ENCODE measurements at places on chromosomes 5 and 9.
A peak's percentile ranks its signal among the peaks of the same experiment; 100 is the strongest.

DNA sequence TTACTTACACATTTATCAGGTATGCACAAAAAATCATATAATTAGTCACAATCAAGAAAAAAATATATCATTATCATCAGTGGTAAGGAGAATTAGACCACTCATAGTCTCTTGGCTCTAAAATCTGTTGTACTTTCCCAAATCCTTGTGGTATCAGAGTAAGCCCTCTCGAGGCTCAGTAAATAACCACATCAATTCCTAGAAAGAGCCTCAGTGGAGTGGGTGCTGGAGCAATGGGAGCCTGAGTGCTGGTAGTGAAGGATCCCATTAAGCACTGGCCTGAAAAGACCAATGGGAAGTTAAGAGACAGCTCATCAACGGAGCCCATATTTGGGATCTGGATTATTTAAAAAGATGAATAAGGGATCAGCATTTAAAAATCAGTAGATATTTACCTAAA lies 130.3 kb upstream of the EFNA5 start:
- DNase-seq = no peak

GRCh38 chr5:114391321-114391720 lies 29.5 kb downstream of the KCNN2 start:
- no peak for DNase-seq

GRCh38 chr9:134398756-134399155 lies 72.5 kb downstream of the RXRA start:
- DNase-seq = no peak

GRCh38 chr9:137314561-137315560 lies 12.8 kb upstream of the NRARP start:
- DNase-seq = peak; percentile 28

GRCh38 chr9:68821911-68822310 lies 116.9 kb downstream of the PIP5K1B start:
- DNase-seq = no peak

DNA sequence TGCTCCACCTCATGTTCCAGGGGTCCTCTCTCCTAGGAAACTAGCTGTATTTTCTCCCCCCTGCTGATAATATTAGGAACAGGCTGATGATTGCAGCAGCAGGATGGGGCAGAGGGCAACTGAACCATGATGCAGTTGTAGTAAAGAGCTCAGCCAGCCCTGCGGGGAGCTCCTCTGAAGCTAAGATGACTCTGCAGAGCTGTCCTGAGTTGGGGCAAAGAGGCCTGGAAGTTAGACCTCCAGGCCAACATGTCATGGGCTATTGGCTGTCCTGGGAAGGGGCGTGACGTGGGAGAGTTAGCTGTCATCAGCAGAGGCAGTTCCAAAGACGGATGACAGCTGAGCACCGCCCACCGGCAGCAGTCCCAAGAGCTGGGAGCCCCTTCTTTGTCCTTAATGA lies 6.6 kb upstream of the FBP1 start:
- no peak for DNase-seq

DNA sequence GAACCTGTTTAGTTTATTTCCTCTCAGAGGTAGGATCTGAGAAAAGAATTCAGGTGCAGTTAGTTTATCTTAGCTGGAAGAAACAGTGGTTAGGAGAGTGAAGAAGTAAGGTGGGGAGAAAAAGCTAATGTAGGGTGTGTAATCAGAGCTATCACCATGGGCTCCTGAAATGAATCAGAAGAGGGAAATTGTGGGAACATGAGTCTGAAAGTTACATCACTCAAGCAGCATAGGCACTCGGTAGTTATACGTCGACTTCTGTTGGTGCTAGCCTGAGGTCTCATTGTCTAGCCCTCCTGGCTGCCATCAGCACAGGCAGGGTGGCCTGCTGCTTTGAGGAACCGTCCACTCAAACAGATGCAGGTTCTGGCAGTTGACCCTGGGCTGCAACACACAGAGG lies 56.7 kb upstream of the NPR3 start:
- no peak for DNase-seq

GRCh38 chr5:78277715-78278114 lies 16.8 kb downstream of the AP3B1 start:
- no peak for DNase-seq

DNA sequence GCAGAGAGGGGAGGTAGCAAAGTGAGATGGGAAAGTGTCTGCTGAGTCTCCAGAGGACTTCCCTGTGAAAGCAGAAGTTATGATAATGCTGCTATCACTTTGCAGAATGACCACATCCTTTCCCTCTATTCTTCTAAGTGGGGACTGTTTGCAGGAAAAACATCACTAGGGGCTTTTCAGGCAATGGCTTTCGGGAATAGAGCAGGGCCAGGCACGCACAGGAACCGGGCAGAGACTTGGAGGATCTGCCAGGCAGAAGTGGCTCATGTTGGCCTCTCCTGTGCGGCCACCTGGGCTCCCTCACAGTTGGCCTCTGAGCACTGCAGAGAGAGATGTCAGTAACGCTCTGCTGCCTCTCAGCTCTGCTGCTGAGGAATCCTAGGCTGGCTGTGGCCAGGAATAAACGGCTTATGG lies 214.7 kb downstream of the MAST4 start:
- DNase-seq = no peak

DNA sequence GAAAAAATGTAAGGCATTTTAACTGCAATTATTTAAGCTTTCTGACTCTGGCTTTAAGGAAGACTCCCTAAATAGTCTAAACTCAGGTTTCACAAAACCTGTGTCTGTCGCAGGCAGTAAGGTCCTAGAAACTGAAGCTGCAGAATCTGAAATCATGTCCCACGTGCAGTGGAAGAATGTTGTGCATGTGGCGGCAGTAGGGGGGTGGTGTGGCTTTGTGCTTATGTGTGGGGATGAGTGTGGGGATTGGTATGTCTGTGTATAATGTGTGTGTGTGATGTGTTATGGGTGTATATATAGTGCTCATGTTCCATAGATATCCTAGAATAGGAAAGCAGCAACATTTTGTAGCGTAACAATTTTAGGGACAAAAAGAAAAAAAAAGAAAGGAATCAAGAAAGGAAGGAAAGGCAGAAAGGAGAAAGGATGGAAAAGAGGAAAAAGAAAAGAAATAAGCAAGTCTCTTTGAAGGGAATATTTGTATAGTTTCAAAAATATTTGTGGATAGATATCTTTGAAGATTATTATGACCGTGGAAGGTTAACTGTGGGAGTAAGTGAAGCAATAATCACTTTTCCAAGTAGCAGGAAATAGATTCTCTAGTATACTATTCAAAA lies 6.6 kb downstream of the ANKDD1B start:
- no peak for DNase-seq

DNA sequence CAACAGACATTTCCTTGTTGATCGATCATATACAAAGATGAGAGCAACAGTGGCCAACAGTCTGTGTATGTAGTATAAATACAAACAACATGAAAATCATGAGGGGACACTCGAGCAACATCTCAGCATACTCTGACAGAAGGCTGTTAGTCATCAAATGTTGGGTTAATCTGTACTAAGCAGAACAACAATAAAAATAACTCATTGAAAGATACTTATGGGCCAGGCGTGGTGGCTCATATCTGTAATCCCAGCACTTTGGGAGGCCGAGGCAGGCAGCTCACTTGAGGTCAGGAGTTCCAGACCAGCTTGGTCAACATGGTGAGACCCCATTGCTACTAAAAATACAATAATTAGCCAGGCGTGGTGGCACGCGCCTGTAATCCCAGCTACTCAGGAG lies 67.3 kb downstream of the SCAI start:
- DNase-seq = no peak

DNA sequence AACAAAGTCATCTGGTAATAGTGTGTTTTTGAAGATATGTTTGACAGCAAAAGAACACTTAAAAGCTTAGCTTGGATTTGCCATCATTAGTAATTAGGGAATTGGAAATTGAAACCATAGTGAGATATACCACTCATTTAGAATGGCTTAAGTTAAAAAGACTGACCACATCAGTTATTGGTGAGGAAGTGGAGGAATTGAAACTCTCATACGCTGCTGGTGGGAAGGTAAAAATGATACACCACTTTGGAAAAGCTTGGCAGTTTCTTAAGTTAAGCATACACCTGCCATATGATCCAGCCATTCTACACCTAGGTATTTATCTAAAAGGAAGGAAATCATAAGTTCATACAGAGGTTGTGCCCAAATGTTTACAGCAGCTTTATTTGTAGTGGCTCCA lies 213.2 kb downstream of the TRIO start:
- no peak for DNase-seq

DNA sequence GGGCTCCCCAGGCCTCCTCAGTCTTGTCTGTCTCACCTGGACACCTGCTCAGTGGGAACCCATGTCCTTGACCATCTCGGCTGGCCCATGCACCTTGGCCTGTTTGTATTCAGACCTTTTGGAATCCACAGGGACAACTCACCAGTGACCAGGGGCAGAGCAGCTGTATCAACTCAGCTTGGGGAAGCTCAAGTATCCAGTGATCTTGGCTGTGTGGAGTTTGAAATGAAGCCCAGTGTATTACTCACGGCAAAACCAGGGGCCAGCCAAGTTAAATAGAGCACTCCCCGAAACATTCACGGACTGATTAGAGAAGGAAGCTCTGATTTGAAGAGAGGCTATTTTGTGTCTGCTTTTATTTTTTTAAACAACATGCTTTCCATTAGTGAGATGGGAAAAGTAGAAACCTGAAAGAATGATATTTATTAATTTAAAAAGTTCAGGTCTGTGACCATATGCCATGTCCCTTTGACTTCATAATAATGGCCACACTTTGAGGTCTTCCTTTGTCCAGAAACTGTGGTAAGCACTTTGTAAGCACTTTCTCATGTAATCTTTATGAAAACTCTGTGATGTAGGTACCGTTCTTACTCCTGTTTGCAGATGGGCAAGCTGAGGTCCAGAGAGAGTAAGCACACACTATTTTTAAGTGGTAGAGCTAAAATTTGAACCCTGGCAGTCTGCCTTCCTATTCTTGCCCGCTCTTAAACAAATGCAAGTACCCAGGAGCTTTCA lies 656.5 kb downstream of the BNC2 start:
- DNase-seq = no peak

Data from endothelial cell (in vitro differentiated cells).